CD4-positive, alpha-beta T cell (primary cell): ENCODE measurements at places on chromosomes 1 and 21. TPM values are rescaled to one million over a fixed set of nuclear protein-coding genes. Genes with fewer than 3 reads are reported as not detected.

DNA sequence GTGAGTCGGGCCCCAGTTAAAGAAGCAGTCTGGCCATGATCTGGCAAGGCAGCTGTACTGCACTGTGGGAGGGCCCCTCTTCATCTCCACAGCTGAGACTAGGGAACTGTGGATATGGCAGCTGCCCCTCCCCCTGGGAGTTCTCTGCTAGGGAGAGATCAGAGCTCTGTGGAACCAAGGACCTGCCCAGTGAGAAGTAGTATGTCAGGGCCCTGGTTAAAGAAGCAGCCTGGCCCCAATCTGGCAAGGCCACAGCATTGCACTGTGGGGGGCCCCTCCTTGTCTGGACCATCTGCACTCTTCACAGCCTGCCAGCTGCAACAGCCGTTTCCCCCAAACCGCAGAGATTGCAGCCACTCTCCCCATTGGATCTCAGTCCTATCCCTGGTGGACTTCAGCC is 208.5 kb downstream of the DNAH14 start:
- no peak for DNase-seq

DNA sequence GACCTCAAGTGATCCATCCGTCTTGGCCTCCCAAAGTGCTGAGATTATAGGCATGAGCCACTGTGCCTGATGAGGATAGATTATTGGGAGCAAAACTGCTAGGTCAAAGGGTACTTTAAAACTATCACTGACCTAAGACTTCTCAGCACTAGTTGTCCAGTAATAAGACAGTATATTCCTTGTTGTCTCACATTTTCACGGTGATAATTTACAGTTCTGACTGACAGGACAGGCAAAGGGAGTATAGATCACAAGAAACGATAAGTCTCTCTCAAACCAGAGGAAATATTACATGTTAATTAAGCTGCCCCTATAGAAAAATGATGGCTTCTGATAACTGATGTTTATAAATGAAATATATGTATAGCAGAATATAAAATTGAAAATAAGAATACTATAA is 3.7 kb downstream of the MRPS14 start:
- DNase-seq = no peak

The ALPL gene
- total RNA-seq = not detected

DNA sequence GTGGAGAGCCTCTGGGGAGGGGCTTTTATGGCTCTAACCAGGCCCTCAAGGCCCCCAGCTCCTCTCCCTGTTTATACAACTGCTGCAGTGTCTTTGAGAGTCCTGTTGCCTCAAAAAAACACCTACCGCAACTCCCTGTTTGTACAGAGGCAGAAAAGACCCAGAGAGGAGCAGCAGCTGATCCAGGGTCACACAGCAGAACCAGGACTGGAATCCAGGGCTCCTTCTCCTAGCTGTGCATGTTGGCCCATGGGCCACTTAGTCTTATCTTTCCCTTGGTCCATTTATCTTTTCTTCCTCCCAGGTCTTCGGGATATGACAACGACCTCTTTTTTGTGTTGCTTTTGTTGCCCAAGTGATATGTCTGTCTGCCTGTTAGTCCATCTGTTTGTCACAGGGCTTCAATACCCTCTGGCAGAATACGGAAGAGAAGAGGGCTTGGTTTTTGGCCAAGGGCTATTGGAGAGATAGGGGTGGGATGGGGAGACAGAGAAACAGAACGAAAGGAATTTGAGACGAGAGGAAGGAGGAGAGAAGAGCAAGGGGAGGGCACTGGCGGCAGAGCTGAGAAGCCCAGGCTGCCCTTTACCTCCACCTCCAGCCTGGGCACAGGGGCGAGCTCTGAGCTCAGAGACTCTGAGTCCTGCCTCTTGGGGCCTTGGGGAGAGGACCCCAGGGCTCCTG is 33.5 kb upstream of the WASF2 start:
- DNase-seq = no peak

GRCh38 chr1:165235777-165236291 is 120.7 kb downstream of the LMX1A start:
- DNase-seq = no peak

GRCh38 chr1:246724731-246725095 is 504 bp downstream of the SCCPDH start:
- no peak for DNase-seq

GRCh38 chr1:224922404-224923164 is 6.9 kb upstream of the DNAH14 start:
- DNase-seq = peak; percentile 4

DNA sequence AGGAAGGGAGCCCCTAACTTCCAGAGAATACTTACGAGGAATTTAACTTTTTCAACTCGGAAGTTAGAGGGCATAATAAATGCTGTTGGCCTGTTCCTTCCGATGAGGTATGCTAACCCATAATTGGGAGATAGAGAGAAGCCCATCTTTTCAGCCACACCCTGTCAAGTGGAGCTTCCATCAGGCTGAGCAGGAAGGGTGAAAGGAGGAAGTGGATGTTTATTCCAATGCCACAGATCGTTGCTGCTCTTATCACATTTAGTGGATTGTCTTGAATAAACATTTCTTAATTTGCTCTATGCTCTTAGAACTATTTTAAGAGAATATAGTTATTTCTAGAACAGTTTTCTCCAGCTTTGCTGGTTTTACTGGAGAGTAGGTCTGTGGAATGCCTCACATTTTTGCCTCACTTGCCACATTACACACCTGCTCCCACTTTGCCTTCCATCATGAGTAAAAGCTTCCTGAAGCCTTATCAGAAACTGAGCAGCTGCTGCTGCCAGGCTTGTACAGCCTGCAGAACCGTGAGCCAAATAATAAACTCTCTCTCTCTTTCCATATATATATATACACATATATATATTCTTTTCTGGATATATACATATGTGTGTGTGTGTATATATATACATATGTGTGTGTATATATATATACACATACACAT is 60.0 kb upstream of the RGS21 start:
- DNase-seq = no peak

- no peak for DNase-seq
Measured at GRCh38 chr1:18309552-18310155, 171.1 kb upstream of the KLHDC7A start.

The WNT2B gene
- 0.33 TPM for total RNA-seq

DNA sequence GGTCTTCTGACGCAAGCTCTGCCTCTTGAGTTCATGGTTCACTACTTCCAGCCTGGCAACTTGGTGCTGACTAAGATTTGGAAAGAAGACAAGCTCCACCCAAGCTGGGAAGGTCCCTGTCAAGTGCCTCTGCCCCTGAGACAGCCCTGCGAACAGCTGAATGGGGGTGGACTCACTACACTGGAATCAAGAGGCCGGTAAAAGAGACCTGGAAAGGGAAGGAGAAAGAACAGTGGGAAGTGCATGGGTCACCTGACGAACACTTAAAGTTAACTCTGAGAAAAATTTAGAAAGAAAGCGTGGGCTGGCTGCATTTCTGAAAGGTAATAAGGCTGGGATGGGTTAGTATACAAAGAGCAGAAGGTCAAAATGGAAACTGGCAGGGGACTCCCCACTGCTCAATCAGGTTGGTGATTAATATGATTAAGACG is 26.1 kb upstream of the ZNF496 start:
- DNase-seq = no peak

DNA sequence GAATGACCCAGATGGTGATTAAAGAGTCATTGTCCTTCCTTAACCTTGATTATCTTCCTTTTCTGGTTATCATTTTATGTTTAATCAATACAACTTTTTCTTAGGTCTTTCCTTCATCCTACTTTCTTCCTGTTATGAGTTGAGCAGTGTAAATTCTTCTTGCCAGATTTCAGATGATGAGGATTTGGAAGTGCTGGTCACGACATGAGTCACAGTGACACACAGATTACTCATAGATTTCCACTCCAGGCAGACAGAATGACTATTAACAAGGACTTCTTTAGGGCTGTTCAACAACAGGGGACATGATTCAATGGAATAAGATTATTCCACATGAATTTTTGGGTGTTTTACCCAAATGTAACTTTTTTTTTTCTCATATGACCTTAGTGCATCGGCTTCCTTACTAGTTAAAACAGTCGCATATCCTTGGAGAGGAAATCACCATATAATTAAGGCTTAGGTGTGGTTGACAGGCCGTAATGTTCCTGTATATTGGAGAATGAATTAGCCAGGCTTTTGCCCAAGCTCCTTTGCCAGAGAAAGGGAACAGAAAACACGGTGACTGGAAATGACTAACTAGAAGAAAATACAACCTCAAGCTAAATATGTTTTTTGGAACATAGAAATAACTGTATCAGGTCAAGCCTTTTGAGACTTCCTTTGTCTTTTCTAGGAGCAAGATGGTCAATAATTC is 44.2 kb downstream of the PRRX1 start:
- no peak for DNase-seq

- DNase-seq = no peak
Measured at GRCh38 chr1:76868154-76868882, 1.0 kb downstream of the ST6GALNAC5 start.

DNA sequence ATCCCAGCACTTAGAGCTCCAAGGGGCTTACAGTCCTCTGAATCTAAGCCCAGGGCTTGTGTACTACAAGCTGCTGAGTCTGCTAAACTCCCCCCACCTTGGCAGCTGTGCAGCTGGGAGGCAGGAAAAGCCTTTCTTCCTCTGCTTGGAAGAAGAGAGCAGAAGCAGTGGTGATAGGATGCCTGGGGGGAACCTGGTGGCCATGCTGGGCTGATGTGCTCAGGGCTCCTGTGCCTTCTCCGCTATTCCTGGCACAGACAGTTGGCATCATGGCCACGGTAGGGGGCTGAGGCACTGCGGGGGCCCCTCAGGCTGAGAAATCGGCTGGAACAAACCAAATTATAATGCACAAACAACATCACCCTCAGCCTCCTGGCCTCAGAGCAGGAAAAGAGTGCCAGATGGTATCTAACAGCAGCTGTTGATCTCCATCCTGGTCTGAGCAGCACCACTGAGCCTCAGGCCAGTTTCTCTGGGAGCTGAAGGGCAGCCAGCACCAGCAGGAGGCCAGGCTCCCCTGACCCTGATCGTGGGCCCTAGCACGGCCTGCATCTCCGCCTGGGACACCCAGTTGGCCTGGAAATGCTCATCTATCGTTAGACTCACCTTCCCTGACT is 35.8 kb downstream of the ECE1 start:
- no peak for DNase-seq

DNA sequence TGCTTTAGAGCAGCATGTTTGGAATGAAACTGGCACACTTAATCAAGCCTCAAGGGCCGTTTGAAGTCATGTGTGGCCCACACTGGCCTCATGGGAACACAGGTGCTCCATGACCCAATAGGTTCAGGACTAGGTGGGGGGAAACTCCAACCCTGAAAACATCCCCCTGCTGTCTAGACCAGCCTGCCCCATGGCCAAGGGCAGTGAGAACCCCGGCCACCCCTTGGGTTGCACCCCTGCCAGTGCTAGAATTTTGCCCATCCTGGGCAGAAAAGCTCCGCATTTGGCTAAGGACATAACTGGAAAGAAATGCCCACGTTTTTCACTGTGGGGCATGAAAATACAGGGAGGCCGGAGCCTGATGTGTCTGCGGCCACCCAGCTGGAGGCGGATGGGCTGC is 6.1 kb upstream of the PTGER3 start:
- DNase-seq = no peak

The NBPF10 gene
- total RNA-seq = 2.5 TPM

DNA sequence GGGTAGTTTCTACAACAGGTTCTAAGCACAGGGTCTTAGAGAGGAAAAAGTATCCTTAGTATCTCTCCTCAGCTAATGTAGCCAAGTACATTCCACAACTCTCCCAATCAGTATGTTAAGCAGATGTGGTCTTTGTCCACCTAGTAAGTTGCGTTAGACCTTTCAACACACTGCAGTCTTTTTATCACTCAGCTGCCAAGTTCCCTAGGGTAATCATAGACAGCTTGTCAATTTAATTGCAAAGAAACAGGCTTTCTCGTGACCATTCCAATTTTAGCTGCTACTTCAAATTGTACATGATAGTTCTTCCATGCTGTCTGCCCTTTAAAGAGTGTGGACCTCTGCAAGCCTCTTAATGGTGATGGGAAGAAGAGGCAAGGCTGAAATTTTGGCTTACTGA is 211.8 kb upstream of the PKN2 start:
- no peak for DNase-seq

The S100A3 gene
- not detected for total RNA-seq

DNA sequence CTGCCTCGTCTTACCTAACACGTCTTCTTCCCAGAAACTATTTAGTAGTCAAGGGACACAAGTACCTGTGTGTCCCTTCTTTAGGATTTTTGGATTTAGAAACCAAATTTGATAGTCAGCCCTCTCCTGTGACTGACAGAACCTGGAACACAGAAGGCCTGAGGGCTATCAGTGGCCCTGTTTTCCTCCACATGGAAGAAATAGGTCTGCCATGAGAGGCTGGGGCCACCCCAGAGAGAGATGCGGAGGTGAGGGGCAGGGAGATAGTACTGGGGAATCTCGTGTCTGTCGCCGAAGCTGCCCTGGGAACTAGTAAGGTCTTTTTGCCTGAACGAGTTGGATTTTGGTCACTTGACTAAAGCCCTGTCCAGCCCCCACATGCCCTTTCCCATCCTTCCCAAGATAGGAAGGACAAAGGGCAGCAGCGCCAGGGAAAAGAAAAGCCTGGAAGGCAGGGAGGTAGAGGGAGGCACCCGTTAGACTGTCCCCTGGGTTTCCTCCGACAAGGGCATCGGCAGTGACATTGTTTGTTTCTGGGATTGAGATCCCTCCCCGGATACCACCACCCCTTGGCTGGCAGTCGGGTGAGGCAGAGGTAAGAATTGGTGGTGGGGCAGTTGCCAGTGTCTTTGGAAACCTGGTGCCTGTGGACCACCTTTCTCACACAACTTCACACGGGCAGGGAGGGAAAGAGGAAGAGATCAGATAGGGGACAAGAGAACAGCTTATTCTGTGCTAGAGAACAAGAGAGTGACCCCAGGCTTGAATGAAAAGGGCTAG is 19.8 kb downstream of the SMIM12 start:
- DNase-seq = no peak

The LCA5L gene
- 0.17 TPM for total RNA-seq

The JAM2 gene
- not detected for total RNA-seq

DNA sequence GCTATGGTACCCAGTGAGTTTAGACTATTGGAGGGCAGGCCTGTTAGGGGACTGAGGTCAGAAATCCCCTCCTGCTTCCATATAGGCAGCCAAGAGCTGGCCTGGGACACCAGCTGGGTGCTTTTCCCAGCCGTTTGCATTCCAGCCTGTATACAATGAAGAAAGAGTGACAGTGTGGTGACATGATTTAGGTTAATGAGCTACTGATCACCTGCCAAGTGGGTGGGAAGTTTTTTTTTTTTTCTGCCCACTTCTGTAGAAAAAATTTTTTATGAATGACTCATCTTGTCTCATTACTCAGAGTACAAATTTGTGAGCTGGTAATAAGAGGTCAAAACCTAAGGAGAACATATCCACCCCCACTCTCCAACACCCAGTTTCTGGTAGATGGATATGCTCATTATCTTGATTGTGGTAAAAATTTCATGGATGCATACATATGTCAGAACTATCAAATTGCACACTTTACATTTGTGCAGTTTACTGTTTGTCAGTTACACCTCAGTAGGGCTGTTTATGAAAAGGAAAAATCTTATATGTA is 16.4 kb upstream of the CGN start:
- no peak for DNase-seq

DNA sequence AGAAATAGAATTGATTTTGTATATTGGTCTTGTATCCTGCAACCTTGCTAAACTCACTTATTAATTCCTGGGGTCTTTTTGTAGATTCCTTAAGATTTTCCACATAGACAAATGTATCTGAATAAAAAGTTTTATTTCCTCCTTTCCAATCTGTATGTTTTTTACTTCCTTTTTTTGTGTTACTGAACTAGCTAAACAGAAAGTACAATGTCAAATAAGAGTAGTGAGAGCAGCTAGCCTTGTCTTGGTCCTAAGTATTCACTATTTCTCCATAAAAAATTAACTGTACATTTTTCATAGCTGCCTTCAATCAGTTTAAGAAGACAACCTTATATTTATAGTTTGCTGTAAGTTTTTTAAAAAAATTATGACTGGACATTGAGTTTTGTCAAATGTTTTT is 74.9 kb downstream of the FASLG start:
- DNase-seq = no peak
